Stimulated activated naive CD8-positive, alpha-beta T cell treated with anti-CD3 and anti-CD28 coated beads, Interleukin-15, amount 100 ng/mL, for 72 hours (primary cell): ENCODE measurements at places on chromosomes 2 and 18.

DNA sequence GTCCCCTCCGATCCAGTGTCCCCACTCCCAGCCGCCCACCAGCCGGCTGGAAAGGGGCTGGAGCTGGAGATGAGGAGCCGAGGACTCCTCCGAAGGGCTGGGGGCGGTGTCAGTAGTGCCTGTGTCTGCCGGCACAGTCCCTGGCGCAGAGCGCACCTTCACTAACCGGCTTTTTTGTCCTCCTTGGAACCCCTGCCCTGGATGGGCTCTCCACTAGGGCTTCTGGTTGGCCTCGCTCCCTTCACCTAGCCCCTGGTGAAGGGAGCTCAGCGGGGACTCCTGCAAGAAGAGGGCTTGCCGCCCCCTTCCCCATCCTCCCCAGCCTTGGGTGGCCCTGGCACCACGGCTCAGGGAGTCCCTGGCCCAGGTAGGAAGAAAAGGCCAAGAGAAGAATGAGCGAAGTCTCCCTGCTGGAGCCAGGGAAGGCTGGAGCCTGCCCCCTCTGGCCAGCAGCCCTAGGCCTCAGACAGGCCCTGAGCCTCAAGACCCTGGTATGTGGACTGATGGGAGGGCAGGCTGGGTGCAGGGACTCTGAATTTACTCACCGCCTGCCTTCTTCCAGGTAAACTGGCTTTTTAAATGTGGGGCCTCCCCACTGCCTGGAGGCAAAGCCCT lies 570 bp upstream of the ECEL1 start:
- DNase-seq = no peak

DNA sequence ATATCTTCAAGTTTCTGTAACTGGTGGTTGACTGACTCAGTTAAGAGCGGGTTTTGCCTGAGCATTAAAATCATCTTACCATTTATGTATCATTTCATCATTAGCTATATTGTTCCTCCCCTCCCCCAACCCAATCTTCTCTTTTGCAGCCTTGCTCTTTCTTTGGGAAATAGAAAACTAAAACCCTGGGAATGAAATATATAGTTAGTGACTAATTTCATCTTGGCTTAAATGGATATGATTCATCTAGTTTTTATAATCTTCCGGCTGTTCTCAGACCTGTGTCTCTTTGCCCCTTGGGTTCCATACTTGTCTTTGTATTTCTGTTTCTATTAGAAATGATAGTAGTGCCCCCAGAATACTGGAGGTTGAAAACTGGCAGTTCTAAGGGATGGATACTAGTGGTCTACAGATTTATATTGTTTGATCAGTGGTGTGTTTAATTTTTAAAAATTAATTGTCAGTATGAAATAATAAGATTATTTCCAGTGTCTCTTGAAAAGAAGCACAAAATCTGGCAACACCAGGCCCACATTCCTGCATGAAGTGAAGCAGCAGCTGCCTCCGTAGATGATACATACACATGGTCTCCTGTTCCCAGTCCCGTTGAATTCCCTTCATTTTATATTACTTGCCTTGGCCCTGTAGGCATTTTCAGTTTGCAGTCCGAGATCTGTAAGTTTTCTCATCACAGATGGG lies 44.5 kb downstream of the PHLPP1 start:
- no peak for DNase-seq

DNA sequence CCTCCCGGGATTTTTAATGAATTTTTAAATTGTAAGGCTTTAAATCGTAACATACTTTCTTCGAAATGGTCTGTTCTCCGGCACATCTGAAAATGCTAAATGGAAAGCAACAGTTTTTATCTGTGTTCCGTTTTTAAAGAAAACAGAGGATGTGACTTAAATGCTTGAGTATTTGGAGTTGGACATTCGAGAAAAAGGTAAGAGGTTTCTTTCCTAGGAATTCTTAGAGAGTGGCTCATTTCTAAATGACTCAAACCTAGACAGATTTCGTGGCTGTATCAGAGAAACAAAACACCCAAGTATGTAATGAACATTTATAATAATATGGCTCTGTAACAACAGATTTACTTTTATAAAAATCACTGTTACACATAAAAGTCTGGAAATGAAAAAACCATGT lies 177.6 kb upstream of the CCDC68 start:
- no peak for DNase-seq

GRCh38 chr2:1039549-1039948 lies 88.9 kb downstream of the SNTG2 start:
- DNase-seq = no peak

DNA sequence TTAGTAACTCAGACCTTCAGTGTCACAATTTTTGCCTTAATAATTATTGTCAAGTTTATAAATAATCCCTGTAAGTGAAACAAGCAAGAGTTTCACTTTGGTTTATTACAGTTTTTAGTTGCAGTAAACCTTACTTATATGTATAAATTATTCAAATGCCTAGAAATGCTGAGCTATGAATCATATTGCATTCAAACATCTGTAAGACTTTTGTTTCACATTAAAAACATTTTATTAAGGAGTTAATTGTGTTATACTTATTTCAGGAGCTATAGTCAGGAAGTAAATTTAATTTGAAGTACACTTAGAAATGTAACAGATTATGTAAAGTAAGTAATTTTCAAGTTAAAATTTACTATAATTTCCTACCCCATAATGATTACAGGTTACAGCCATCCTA lies 3.9 kb upstream of the ETAA1 start:
- no peak for DNase-seq

DNA sequence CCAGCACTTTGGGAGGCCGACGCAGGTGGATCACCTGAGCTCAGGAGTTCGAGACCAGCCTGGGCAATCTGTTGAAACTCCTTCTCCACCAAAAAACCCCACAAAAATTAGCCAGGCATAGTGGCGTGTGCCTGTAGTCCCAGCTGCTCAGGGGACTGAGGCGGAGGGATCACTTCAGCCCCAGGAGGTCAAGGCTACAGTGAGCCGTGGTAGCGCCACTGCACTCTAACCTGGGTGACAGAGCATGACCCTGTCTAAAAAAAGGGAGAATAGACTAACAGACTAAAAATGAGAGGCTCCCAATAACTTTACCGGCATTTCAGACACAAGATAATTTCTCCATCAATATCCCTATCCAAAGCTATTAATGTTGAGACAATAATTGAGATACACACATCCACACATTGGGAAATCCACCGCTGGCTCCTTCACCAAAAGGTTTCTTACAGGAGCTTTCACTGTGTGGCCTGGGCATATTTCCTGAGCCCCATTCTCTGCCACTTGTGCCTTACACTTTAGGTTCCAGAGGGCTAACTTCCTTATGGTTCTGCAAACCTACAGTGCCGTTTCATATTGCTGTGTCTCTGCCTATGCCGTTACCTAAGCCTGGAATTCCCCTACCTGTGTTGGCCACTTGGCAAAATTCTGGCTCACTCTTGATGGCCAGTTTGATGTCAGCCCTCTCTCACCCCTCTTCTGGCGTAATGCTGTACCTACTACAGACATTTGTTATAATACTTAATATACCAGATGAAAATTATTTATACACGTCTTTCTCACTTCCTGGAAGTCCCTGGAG lies 115.8 kb upstream of the ZFP36L2 start:
- no peak for DNase-seq

DNA sequence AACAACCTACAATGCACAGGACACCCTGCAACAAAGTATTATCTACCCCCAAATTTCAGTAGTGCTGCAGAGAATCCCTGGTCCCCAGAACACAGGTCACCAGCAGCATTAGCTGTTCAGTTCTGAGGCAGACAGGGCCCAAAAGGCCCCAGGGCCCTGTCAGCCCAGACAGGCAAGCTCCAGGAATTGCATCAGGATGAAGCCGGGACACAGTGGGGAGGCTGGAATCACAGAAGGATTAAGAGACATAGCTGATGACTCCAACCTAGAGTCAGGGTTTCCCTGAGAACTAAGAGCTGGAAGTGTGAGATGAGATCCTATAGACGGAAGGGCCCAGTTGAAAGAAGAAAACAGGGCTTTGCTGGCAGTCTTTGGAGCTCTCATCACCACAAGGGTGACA lies 148.1 kb downstream of the GALNT14 start:
- no peak for DNase-seq

DNA sequence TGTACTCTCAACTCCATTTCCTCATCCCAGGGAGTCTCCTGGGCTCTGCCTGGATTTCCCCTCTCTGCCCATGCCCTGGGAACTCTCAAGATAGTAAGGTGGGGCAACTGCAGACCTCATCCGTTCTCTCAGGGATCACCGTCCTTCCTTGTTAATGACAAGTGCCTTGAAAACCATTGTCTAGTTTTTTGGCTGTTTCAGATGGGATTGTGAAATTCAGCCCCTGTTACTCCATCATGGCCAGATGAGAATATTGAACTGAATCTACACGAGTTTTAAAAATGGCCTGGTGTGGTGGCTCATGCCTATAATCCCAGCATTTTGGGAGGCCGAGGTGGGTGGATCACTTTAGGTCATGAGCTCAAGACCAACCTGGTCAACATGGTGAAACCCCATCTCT lies 665 bp upstream of the HRH4 start:
- no peak for DNase-seq

DNA sequence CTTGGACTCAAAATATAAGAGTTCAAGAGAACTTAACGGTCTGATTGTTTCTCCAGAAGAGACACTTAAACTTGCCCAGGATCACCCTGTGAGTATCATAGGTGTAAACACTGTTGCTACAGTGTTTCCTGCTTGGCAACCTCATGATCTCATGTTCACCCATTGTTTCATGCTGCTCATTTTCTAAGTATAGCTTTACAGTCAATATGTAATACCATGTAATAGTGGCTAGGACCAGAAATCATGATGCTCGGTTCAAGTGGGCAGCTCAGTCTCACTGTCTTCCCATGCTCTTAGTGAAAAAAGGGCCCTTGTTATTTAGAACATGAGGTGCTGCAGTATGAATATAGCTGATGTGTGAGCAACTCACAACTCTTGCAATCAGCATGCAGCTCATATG lies 157.5 kb downstream of the CERS6 start:
- DNase-seq = no peak

DNA sequence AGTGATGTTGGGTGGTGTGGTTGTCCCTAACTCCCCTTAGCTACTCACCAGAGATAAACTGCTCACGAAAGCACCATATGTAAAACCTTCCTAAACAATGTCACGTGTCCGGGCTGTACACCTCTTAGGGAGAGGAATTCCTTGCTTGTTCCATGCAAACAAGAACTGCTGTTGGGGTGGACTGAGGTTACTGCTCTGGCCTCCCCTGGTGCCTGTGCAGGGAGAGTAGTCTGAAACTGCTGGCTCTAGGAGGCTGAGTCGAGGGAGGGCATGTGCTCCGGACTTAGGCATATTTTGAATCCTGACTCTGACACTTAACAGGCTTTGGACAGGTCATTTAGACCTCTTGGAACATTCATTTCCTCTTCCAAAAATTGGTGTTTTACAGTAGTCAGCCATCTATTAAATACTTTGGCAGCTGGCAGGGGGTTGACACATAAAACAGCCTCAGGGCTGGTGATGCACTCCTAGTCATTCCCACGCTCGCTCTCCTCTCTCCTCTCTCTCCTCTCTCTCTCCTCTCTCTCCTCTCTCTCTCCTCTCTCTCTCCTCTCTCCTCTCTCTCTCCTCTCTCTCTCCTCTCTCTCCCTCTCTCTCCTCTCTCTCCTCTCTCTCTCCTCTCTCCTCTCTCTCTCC lies 10.6 kb downstream of the THNSL2 start:
- DNase-seq = no peak

GRCh38 chr2:12169721-12170120 lies 423.3 kb downstream of the LPIN1 start:
- DNase-seq = peak; percentile 11

DNA sequence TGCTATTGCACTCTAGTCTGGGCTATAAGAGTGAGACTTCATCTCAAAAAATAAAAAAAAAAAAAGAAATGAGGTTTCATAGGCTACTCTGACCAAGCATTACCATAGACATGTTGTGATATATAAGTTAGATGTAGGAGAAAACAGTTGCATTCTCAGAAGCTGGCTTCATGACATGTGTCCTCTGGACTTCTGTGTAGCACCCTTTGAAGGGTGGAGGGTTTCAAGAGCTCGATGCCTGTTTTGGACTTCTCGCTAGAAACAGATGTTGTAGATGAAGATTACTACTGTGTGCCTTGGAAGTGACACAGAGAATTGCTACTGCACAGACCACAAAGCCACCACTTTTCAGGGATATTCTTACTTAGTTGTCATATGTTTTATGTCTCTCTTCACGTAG lies 91.0 kb downstream of the TMEM247 start:
- DNase-seq = no peak

GRCh38 chr2:64848945-64849344 lies 140.3 kb upstream of the SLC1A4 start:
- DNase-seq = no peak

DNA sequence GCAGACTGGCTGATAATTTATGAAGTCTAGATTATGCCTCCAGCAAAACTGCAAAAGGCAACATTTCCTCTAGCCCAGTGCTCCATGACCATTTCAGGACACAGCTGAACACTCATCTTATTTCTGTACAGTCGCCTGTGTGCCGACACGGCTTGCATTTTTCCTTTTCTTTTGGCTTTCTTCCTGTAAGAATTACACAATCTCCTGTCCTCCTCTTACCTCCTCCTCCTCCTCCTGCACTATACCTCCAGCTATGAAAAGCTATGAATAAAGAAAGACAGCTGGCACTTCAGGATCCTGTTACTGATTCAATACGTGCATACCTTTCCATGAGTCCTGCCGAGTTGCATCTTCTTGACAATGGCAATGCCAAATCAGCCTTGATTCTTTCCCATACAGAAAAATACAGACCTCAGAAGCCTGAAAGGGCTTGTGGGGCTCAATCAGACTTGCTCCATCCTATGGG lies 32.2 kb upstream of the TRIB2 start:
- DNase-seq = no peak

DNA sequence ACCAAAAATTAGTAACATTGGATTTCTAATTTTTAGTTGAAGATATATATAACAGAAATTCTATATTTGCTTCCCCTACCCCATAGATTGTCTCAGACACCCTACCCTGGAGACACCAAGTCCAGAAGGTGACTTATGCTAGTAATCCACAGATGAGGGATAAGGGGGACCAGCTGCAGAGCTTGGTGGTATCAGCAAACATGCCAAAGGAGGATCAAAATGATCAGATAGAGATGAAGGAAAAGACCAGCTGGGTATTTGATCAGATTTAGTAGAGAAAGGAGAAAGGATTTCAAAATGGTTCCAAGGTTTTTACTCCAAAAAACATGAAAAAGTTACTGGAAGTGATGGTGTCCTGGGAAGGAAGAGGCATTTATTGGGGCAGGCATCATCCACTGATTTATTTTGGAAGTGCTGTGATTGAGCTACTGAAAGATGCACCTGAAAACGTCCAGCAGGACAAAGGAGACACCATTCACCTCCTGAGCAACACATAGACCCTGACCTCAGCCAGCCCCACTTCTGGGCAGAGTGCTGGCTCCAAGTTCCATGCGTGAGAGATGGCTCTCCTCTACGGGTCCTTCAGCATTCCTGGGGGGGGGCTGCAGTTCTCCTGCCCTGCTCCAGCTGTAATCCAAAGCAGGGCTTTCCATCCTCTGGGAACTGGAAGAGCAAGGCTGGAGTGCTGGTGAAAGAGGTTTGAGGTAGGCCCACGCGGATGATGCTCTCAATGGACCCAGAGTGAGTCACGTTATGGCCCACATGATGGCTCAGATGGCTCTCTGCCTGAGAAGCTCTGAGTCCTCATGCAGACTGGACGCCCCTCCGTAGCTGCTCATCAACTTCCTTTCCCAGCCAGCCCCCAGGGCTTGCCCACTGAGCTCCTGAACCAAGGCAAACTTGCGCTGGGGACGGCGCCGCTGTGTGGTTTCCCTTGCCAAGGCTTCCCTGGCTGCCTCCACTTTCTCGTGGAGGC lies 3.7 kb upstream of the LRRFIP1 start:
- no peak for DNase-seq
